A549 treated with AZD2906 at 1 μM for 4 hours (cell line): ENCODE measurements at places on chromosomes 13 and 19. TPM values are rescaled to one million over a fixed set of nuclear protein-coding genes. Genes with fewer than 3 reads are reported as not detected.

FGF21 gene
- total RNA-seq, result not detected in 5 replicates

TNFSF11 gene
- total RNA-seq, result not detected in 5 replicates

TYK2 gene
- total RNA-seq, result 28.2 to 42.9 TPM (median 38.1 TPM) in 5 replicates

SYMPK gene
- total RNA-seq, result 58.9 to 77.3 TPM (median 71.3 TPM) in 5 replicates

NLRP9 gene
- total RNA-seq, result not detected in 5 replicates
